ENCODE measurements at places on chromosomes 16 and 17. TPM values are rescaled to one million over a fixed set of nuclear protein-coding genes. Genes with fewer than 3 reads are reported as not detected.

DNA sequence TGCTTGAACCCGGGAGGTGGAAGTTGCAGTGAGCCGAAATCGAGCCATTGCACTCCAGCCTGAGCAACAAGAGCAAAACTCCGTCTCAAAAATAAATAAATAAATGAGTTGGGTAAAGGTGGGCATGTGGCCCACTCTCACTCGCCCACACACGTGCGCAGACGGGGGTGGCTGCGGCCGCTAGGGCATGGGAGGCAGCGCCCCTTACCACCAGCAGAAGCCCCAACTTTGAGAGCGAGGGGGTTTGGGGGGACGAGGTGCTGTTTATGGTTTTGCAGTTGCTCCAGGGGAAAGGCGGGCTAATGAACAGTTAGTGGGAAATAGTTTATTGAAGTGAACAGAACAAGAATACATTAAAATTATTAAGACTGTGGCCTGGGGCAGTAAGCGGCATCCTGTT is 14.9 kb upstream of the RBFOX3 start:
- H3K27me3 ChIP-seq, result no peaks in the 10 kb centered on the region
- H3K4me1 ChIP-seq, result no peaks in the 10 kb centered on the region
- no peaks in the 10 kb centered on the region for H3K36me3 ChIP-seq
- no peak overlapping the region for H3K27ac ChIP-seq
- no peak for DNase-seq

GRCh38 chr16:8644211-8645140 is 23.0 kb downstream of the METTL22 start:
- no peaks in the 10 kb centered on the region for H3K27me3 ChIP-seq
- H3K27ac ChIP-seq, result peak overlapping the region; percentile 73
- H3K4me3 ChIP-seq, result no peak overlapping the region
- H3K36me3 ChIP-seq, result peaks cover 73% of the 10 kb centered on the region
- H3K4me1 ChIP-seq, result peaks cover 13% of the 10 kb centered on the region

GRCh38 chr16:10581507-10581906 is 1.1 kb upstream of the EMP2 start:
- H3K36me3 ChIP-seq, result no peaks in the 10 kb centered on the region
- no peak overlapping the region for H3K27ac ChIP-seq
- no peak for DNase-seq
- peaks cover 40% of the 10 kb centered on the region for H3K27me3 ChIP-seq
- no peaks in the 10 kb centered on the region for H3K4me1 ChIP-seq

DNA sequence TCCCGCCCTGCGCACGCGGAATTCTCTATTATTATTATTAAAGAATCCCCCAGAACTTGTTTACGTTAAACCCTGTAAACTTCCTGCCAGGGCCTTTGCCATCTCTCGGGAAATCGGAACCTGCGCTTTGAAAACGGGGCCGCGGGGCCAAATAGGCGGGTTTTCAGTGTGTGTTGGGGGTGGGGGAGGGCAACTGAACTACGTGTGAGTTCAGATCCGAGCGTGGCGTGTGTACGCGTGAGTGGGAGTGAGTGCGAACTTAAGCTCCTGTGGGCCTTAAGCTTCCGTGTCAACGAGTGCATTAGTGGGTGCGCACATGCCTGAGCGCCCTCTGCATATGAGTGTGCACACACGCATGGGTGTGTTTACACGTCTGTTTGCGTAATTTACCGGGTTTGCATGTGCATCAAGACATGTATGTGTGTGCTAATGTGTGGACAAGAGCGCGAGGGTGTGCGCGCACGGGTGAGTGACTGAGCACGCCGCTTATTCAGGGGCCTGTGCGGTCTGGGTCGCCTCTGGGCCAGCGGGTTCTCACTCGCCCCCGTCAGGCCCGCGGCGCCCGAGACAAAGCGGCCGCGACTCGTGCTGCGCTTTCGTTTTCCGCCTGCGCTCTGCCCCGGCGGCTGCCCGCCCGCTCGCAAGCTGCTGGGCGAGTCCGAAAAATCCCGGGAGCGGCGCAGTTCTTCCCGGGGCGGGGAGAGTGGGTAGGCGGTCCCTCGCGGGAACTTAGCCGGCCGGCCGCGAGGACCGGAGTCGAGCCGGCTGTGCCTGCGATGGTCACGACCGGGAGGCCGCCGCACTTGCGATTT is 1.2 kb upstream of the FOXF1 start:
- H3K4me3 ChIP-seq, result peak overlapping the region; percentile 73
- peak; percentile 26 for DNase-seq
- H3K27ac ChIP-seq, result peak overlapping the region; percentile 72
- H3K36me3 ChIP-seq, result peaks cover 3% of the 10 kb centered on the region
- peaks cover 16% of the 10 kb centered on the region for H3K4me1 ChIP-seq
- peaks cover 61% of the 10 kb centered on the region for H3K27me3 ChIP-seq

Gene TBC1D3C
- not detected for total RNA-seq

Gene CCL8
- not detected for total RNA-seq

Gene RASL10B
- 1.2 TPM for total RNA-seq

Measured in activated T-helper 2 cell treated with anti-CD3 and anti-CD28 coated beads, Interferon-gamma antibody, Interleukin-2, Interleukin-4, amounts not matched to agents 10 μg/mL and 5 μg/mL and 100 μg/mL, durations not matched to agents 14 hours and 24 hours and 36 hours (primary cell).